GM23338 (cell line): ENCODE measurements at places on chromosomes 3 and 15. TPM values are rescaled to one million over a fixed set of nuclear protein-coding genes. Genes with fewer than 3 reads are reported as not detected.

GRCh38 chr3:112498914-112499711, at the start of gene BTLA:
Gene BTLA (minus strand): TSS chr3:112499472. CDS start chr3:112499358, 114 bp downstream.
- DNase-seq: no peak

The ST8SIA2 gene
- total RNA-seq: 1.2 and 2.0 TPM in 2 replicates

GRCh38 chr3:109648027-109648426, 310.7 kb upstream of the DPPA4 start:
- no peak for DNase-seq

DNA sequence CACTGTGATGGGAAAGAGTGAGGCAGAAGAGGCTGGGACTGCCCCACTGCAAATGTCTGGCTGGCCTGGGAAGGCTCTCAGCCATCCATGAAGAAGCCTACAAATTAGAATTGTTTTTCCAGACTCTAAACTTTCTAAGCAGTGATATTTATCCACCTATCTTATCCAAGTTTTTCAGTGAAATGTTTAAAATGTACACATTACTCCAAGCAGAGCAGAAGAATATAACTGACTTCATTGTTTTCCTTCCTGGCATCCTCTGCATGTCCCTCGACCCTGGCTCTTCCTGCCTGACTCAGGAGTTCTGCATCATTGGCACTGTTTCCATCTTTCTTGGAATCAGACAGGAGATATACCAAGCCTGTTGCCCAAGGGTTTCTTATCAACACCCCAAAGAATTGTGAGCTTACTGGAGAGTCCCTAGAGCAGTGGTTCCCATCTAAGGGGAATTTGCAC, 401.5 kb upstream of the PROK2 start:
- no peak for DNase-seq

DNA sequence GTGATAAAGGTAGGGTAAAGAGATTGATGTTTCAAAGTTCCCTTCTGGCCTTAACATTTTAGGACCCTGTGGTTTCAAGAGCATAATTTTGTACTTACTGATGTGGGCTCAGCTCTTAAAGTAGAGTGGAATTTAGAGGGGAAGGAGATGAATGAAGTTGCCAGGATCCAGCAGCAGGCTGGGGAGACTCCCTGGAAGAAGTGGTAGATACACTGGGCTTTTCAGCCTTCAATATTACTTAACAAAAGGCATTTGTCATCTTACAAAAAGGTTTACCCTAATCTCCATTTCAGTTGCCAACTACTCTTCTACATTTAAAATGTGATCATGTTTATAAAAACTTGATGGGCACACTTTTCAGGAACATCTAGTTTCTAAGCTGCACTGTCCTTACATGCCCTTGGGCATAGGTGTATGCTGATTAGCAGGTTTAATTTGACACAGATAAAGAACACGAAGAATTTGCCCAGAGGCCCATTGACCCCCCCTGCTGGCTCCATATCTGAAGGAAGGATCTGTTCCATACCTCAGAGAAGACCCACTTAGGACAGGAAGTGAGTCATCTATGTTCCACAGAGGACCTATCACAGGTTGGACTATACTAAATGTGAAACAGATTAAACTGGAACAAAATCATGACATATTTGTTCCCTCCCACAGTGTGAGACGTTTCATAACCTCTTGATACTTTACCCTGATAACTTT, 93.0 kb upstream of the LPP start:
- DNase-seq: peak; percentile 17

DNA sequence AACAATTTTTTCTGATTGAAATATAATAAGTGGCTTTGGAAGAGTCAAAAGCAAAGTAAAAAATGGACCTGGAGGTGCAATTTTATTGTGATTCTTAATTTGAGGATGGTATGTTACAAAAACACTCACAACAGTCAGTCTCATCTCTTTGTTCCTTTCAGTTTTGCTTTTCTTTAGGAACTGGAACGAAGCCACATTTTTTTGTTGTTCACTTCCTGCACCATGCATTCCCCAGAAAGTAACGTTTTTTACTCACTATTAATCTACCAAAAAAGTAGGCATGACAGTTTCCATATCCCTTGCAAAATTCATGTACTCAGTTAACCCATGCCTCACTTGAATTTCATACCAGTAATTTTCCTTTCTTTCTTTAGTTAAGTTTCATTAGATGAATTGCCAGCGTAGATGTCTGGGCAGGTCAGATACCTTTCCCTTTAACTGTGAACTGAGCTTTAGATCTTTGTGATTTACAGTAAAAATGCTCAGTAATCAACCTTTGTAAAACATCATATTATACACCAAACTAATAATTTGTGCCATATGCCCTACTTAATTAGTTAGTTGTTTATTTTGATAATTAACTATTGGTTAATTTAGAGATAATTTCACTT, 384.3 kb downstream of the ROBO1 start:
- DNase-seq: peak; percentile 14

GRCh38 chr3:133998691-133999241, 31.0 kb downstream of the SLCO2A1 start:
- no peak for DNase-seq

DNA sequence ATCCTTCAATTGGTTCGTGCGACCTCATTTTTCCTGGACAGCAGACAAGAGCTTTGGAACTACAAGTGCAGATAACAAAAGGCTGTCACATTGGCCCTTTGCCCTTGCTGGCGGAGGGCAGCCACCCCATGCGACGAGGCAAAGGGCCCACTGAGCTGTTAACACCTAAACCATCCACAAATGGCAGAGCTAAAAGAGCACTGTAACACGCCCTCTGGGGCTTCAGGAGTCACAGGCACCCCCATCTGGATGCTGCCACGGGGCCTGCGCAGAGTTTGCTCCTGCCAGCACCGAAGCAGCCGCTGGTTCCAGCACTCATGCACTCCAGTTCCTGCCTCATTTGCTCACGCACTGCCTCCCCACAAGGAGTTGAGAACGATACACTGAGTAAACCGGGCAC, 524.9 kb downstream of the ZNF385D start:
- DNase-seq: no peak

DNA sequence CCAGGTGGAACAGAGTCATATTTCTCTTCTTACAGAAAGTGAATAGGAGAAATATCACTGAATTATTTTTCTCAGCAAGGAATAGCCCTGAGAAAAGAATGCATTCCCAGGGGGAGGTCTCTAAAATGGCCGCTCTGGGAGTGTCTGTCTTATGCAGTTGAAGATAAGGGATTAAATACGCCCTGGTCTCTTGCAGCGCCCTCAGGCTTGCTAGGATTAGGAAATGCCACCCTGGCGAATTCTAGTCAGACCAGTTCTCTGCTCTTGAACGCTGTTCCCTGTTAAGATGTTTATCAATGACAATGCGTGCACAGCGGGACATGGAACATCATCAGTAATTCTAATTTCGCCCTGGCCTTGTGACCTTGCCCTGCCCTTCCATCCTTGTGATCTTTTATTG, 949.0 kb upstream of the SEMA6D start:
- DNase-seq: peak; percentile 61

DNA sequence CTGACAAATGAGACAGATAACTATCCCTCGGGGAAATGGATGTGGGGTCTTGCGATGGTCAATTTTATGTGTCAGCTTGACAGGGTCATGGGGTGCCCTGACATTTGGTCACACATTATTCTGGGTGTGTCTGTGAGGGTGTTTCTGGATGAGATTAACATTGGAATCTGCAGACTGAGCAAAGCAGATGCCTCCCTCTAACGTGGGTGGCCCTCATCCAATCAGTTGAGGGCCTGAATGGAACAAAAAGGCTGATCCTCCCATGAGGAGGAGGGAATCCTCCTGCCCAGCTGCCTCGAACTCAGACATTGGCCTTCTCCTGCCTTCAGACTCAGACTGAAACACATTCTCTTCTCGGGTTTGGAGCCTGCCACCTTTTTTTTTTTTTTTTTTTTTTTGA, 69.0 kb downstream of the MINAR1 start:
- no peak for DNase-seq

- no peak for DNase-seq
Measured at GRCh38 chr3:18113417-18113816, 311.7 kb downstream of the SATB1 start.

The GOLGA6B gene
- total RNA-seq: not detected in 2 replicates

GRCh38 chr15:97194750-97195149, 765.8 kb upstream of the ARRDC4 start:
- DNase-seq: no peak

DNA sequence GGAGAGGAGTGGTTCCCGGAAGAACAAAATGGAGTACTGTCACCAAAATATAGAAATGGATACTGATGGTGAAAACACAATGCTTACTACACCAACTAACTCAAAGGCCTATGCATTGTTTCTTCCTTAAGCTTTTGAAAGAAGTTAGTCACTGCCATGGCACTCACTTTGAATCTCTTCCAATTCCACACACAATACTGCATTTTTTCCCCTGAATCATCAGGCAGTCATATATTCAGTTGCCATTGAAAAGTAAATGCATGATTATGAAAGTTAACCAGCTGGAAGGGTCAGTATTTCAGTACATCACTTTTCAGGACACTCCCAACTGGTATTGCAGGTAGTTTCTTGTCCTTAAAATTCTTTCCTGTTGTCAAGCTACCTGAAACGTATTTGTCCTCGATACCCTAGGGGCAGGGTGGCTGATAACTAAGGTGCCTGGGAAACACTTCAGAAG, 9.0 kb upstream of the LRRFIP2 start:
- DNase-seq: peak; percentile 17

DNA sequence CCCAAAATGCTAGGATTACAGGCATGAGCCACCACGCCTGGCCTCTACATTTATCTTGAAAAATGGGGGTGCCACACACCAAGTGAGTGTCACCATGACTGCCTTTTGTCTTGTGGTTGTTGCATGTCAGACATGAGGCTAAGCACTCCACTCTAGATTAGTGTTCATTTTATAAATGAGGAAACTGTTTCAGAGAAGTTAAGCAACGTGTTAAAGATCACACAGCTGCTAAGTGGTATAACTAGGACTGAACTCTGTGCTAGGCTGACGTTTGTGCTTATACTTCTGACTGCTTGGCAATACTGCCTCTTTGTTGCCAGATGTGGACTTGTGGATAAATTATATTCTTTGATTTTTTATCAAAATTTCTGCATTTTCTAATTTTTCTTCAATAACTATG, 50.8 kb upstream of the SMAD6 start:
- DNase-seq: no peak

- DNase-seq: no peak
Measured at GRCh38 chr15:60546744-60547143, 67.8 kb upstream of the ICE2 start.

- no peak for DNase-seq
Measured at GRCh38 chr3:142819179-142819578, 69.7 kb downstream of the PCOLCE2 start.

The GOLGA6L6 gene
- not detected in 2 replicates for total RNA-seq

The PP2D1 gene
- total RNA-seq: not detected in 2 replicates

DNA sequence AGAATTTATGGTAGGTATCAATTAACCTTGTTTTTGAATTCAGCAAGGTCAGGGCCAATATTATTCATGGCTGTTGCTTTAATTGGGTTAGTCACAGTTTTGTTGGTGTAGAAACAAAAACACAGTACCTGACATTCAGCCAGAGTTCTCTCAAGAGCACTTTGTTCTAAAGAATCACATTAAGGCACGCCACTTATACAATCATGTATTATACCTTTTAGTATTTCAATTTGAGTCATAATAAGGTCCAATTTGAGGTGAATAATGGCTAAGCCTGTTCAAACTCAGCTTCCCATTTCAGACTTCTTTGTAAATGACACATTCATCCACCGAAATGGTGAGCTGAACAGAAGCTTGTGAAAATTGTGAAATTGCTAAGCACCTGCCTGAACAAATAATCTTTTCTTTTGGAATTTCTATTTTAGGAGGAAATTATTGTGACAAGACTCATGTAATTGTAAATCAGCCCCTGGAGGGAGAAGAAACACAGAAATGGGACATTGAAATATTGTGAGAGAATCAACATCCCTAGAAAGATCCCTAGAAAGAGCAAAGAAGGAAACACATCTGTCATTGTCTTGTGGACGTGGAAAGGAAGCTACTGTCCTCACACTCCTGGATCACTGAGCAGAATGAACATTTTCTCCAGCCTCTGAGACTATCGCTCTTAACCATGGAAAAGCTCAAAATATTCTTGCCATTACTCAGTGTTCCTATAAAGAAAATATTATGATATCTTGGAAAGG, 29.3 kb downstream of the RIOX2 start:
- DNase-seq: no peak

DNA sequence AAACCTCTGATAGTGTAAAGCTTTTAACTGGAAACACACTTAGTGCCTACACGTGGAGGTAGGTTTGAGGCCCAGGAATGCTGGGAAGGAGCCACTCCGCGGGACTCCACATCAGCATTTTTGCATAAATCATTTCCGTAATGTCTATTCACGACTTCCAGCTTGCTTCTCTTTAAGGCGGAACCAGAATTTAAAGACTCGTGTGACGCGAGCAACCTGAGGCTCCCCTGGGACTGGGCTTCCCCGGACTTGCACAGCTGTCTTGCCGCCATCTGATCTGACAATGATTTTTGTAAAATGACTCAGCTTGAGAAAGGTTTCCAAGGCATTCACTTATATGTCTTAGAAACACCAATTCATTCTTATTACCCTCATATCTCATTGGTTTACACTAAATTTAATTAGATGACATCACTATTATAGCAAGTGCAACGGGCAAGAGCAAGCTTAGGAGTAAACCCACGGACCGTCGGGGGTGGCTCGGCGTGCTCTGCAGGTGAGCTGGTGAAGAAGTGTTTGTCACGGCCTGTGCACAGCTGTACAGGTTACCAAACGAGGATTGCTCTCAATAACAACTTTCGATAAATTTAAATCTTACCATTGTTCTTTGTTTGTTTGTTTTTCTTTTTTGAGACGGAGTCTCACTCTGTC, 95.2 kb downstream of the CHSY1 start:
- no peak for DNase-seq

The EPB42 gene
- total RNA-seq: not detected in 2 replicates

The TMEM207 gene
- not detected in 2 replicates for total RNA-seq

GRCh38 chr3:42024591-42025351, 62.9 kb upstream of the ULK4 start:
- DNase-seq: peak; percentile 50

The TMEM108 gene
- total RNA-seq: 7.4 and 7.9 TPM in 2 replicates

- peak; percentile 17 for DNase-seq
Measured at GRCh38 chr3:492586-493316, 296.2 kb downstream of the CHL1 start.

DNA sequence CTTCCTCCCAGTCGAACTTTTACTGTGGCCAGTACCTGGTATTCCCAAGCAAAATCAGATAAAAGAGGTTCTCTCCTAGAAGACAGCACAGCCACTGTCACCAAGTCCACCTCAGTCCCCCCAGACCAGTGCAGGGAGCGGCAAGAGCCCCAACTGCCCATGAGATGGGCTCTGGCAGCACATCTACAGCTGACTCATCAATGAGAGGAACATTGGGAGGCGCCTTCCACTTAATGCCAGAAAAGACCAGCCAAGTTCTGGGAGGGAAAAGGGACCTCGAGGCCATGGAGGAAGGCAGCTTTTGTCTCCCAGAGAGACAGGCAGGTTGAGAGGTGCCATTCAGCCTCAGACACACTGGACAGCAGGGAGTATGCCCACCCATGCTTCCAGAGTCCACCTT, 28.2 kb downstream of the POC1A start:
- DNase-seq: no peak

- no peak for DNase-seq
Measured at GRCh38 chr15:60970246-60971170, 258.6 kb downstream of the RORA start.

The PLCB2 gene
- 8.5 and 13.8 TPM in 2 replicates for total RNA-seq

The TRA2B gene
- 323 and 602 TPM in 2 replicates for total RNA-seq
